ENCODE measurements at places on chromosomes 4 and X.

GRCh38 chrX:153635788-153636668, 11.0 kb upstream of the DUSP9 start:
- DNase-seq = no peak

DNA sequence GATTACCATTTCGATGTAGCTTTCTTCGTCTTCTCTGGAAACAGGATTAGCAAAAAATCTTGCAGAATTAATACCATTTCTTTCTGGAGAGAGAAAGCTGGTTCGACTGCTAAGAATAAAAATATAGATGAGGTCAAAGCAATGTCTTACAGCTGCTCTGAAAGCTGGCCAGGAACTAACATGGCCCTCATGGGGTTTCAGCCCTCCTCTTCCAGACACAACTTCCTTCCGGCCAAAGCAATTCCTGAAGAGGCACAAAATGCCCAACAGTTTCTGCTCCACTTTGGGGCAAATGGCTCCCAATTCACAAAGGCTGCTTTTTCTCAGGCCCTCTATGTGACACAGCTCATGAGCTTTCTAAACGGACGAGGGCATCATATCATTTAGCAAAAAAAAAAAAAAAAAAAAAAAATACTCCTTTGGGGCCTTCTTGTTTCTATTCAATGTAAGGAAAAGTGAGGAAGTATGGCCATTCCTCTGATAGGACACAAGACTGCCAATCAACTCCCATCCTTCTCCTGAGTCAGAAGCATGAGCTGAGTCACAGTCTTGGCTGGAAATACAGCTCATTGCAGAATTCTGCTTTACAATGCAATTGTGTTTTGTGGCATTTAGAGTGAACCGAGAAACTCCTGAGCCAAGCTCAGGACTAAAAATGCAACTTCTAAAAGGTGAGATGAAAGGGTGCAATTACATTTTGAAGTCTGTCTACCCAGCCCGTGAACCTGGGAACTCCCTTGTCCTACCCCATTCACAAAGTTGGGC, 42.7 kb upstream of the CTAG2 start:
- no peak for DNase-seq

- DNase-seq = no peak
These were observed 225.7 kb upstream of the ARX start for GRCh38 chrX:25241461-25241860.

- no peak for DNase-seq
These were observed 106.4 kb upstream of the NWD2 start for GRCh38 chr4:37138019-37138653.

DNA sequence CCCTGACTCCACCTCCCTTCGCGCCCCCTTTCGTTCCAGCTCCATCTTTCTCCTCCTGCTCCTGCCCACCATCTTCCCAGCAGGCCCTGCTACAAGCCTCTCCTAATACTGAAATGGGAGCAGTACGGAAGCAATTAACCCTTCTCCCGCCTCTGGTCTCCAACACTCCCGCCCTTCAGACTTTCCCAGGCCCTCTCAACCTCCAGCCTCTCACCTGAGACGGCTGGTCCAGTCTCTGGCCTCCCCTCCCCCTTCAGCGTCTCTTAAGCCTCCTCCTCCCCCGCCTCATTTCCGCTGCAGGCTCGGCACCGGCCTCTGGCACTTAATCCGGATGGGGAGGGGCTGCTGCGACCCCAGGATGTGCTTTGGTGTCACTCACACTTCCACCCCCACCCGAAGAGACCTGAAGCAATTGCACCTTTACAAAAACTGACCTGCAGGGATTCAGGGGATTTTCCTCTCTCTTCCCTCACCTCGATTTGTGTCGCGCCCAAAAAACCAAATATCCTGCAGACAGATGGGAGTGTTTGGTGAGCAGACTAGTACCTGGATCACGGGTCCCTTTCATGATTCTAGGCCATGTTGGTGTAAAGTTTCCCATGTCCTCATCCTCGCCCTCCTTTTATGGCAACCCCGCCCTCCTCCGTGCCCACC, 657 bp downstream of the TCEAL8 start:
- no peak for DNase-seq

- no peak for DNase-seq
These were observed 400.4 kb upstream of the DIPK2B start for GRCh38 chrX:45601052-45601451.

DNA sequence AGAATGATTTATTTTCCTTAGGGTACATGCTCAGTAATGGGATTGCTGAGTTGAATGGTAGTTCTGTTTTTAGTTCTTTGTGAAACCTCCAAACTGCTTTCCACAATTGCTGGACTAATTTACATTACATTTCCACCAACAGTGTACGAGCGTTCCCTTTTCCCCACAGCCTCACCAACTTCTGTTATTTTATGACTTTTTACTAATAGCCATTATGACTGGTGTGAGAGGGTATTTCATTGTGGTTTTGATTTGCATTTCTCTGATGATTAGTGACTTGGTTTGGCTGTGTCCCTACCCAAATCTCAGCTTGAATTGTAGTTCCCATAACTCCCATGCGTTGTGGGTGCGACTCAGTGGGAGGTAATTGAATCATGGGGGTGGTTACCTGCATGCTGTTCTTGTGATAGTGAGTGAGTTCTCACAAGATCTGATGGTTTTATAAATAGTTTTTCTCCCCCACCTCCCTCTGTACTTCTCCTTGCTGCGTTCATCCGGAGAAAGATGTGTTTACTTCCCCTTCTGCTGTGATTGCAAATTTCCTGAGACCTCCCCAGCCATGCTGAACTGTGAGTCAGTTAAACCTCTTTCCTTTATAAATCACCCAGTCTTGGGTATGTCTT, 95.1 kb downstream of the GBA3 start:
- no peak for DNase-seq

DNA sequence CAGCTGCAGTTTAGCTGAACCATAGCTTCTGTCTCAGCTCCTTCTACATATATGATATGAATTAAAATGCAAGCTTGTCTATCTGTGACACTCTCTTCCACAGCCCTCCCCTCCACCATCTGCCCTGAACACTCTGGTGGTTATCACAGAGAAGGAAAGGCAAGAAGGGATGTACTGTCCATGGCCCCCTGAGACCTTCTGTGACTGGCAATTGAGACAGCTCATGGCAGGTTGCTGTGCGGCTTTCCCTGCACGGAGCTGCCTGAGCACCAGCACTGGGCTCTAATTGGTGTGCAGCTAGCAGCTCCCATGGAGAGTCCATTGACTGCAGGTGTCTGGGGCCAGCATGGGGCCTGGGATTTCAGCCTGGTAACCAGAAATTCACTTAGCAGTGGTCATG, 109.8 kb upstream of the ANXA3 start:
- DNase-seq = no peak

Measured in stimulated activated CD8-positive, alpha-beta memory T cell treated with anti-CD3 and anti-CD28 coated beads, Interleukin-2, amount 100 ng/mL, for 1 hour (primary cell).